ENCODE measurements at places on chromosomes 2 and 18.
A peak's percentile ranks its signal among the peaks of the same experiment; 100 is the strongest.

- no peak for DNase-seq
Observed at GRCh38 chr2:36433311-36434217, 78.0 kb downstream of the CRIM1 start.

DNA sequence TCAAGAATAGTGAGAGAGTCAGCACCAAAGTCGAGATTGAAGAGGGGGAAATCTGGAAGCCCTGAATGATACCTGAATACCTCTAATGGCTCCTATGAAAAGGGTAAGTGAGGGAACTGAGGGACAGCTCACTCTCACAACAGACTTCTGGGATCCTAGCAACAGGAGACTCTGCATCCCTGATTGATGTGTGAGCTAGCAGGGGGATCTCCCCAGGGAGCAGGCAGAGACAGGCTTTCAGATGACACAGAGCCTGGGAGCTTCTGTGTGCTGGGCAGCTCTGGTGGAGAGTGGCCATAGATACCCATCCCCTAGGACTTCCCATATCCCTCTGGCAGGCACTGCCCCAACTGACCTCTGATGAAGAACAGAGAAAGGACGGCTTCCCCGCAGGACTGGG is 206.2 kb downstream of the EXOC6B start:
- DNase-seq = no peak

DNA sequence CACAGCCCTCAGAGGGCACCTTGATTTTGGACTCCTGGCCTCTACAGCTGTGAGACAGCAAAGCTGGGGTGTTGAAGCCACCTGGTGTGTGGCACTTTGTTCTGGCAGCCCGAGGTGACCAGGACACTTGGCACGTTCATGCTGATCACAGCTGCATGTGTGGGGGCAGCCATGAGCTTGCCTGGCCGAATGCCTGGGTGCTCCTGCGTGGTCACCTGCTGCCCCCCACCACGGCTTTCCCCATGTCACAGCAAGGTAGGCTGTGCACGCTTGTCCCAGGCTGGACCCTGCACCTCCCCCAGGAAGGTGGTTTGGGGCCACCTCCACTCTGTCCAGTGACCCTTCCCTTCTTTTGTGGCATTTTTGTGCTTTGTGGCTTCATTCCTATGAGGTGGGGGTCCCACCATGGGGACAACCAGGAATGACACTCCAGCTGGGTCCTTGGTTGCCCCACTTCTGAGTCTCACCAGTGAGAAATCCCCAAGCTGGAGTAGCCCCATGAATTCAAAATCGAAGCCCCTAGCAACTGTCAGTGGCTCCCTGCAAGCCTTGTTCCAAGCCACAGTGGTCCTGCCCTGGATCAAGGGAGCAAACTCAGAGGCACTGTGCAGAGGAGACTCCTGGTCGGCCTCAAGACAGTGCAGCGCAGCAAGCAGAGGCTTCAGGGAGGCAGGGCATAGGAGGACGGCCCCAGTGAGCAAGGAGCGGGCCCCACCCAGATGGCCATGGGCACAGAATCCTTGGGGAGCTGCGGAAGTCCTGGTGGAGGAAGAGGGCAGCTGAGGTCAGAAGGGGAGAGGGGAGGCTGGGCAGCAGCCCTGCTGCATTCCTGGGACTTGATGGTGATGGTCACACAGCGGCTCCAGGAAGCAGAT is 121.4 kb upstream of the HS6ST1 start:
- DNase-seq = no peak

- no peak for DNase-seq
Observed at GRCh38 chr2:163198972-163199371, 360.4 kb upstream of the KCNH7 start.

- peak; percentile 31 for DNase-seq
Observed at GRCh38 chr2:201795607-201796477, 10.5 kb upstream of the CDK15 start.

DNA sequence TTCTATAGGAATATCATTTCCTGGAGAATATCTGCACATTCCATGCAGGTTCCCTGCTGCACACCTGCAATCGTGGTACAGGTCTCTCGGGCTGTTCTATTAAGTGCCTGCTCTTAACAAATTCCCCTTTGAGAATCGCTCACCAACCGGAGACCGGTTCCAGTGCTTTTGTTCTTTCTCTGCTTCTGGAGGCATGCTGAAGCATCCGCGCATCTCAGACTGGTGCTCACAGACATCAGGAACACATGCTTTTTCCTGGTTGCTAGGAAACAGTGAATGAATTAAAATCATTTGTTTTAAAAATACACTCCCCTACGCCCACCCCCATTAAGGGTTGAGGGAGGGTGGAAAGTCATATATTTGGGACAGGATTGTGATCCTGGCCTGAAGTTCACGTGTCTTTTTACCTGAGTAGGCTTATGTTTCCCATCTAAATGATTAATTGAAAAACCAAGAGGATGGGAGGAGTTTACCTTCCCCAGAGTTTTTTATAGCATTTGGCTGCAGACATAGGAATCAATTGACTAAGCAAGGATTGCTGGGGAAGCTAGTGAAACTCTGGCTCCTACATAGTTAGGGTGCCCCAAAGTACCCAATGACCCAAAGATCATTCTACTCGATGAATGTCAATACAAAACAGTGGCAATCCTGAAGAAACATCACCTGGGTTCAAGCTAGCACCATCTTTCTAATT is at the start of gene C2orf80:
C2orf80 (minus strand) TSS at position 221 of the 694 bp plus-strand sequence. CDS start 3,044 bp downstream, outside the sequence.
- DNase-seq = no peak

GRCh38 chr2:66426244-66427111 is 8.4 kb upstream of the MEIS1 start:
- DNase-seq = no peak

- no peak for DNase-seq
Observed at GRCh38 chr2:162256591-162256991, 13.3 kb upstream of the FAP start.

DNA sequence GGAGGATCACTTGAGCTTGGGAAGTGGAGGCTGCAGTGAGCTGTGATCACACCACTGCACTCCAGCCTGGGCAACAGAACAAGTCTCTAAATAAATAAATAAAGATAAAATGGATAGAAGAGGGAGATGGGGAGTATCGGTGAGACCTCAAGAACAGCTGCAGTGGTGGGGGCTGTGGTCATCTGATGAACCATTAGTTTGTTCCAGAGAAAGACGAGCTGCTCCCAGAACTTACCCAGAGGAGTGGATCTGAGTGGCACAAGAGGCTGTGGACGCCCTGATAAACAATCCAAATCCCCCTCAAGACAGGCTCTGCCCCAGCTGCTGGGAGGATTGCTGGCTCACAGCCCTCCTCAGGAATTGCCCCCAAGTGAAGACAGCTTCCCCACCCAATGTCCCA is 26.7 kb downstream of the TMEM127 start:
- no peak for DNase-seq

GRCh38 chr18:68991286-68991685 is 193.4 kb downstream of the CCDC102B start:
- DNase-seq = no peak

DNA sequence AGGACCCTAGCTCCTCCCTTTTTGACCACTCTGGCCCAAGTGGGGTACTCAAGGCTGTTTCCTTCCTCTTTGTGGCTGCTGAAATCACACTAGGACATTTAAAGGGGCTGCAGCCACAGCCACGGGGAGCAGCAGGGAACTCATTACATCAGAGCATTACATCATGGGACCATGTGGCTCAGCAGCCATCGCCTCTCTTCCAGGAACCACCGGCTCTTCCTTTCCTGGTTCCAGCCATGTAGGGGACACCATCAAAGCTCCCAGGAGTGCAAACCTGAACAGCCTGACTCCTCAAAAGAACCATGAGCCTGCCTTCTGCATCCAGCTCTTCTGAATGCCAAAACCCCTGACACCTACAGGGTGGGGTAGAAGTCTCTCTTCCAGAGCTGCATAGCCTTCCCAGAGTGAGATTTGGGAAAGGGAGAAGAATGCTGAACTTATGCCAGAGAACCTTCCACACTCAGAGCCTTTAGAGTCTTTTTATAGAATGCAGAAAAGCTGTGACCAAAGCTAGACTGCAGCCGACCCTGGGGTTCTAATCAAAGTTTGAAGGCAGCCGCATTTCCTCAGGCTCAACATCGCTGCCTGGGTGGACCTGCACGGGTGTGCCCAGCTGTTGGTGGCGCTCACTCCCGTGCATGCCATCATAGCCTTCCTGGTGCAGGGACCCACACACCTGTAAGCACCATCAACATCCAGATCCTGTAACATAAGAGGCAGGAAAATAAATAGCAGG is 121.7 kb downstream of the KLHL29 start:
- DNase-seq = no peak

DNA sequence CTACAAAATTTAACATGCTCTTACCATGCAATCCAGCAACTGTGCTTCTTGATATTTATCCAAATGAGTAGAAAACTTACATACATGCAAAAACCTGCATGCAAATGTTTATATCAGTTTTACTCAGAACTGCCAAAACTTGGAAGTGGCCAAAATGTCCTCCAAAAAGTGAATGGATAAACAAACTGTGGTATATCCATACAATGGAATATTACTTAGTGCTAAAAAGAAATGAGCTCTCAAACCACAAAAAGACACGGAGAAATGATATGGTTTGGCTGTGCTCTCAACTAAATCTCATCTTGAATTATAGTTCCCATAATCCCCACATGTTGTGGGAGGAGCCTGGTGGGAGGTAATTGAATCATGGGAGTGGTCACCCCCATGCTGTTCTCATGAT is 267.2 kb downstream of the ZEB2 start:
- DNase-seq = no peak

- DNase-seq = no peak
Observed at GRCh38 chr2:39725401-39725800, 53.7 kb downstream of the THUMPD2 start.

GRCh38 chr18:78779996-78780718 is 199.5 kb upstream of the SALL3 start:
- DNase-seq = no peak

GRCh38 chr18:23059541-23060465 is 75.5 kb upstream of the CABLES1 start:
- DNase-seq = no peak

DNA sequence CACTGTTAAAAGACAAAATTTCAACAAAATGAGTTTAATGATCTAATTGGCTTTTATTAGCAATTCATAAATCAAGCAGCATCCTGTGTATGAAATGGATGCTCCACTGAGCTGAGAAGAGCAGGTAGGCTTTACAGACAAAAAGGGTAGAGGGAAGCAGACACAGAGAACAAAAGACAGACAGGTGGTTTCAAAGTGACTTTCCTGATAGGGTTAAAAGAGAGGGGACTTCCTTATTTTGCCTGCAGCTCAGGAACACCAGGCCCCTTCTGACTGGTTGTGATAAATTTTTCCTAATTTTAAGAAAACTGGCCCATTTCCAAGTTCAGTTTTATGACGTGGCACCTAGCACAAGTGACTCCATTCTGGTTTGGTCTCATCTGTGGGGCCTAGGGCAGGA is 11.9 kb downstream of the TEX51 start:
- no peak for DNase-seq

DNA sequence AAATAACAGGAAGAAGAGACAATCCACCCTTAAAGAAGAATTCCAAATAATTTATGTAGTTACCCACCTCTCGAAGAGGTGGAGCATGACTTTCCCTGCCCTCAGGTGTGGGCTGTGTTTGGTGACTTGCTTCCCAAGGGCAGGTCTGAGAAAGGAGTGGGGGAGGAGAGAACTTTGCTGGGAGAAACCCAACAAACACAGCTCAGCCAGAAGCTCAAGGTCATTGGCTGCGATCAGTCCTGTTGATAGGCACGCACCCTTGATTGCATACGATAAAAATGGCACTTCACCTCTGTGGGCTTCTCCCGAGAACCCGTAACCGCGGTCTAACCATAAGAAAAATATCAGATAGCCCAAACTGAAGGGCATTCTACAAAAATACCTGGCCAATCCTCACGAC is 157.5 kb upstream of the ID2 start:
- DNase-seq = no peak

GRCh38 chr2:100548771-100549170 is 14.0 kb upstream of the PDCL3 start:
- no peak for DNase-seq

DNA sequence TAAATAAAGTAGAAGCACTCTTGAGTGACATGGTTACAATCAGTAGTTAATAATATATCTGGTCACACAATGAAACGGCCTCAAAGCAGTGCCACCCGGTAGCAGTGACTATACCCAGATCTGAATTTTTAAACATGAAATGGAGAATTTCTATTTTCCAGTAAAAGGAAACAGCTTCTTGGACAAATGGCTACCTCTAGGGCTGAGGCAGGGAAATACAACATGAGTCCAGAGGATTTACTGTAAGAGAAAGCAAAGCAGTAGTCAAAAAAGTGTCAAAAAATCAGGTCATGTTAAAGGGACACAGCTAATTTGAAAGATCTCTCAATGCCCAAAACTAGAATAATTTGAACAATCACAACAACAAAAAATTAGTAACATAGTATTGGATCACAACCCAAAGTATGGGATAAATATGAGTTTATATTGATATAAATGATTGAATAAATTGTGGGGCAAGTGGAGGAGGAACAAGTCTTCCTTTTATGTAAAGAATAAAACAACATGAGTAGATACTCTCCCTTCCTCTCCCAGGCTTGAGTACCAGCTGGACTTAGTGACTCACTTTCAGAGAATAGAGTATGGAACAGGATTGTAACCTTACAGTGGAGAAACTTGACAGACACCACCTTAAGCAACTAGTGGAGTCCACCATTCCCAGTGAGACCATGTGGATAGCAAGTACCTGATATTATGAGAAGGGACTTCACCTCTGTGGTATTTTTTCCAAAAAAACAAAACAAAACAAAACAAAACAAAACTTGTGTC is 180.8 kb downstream of the MBD2 start:
- DNase-seq = no peak

GRCh38 chr2:209956271-209956670 is 46.2 kb upstream of the RPE start:
- no peak for DNase-seq

DNA sequence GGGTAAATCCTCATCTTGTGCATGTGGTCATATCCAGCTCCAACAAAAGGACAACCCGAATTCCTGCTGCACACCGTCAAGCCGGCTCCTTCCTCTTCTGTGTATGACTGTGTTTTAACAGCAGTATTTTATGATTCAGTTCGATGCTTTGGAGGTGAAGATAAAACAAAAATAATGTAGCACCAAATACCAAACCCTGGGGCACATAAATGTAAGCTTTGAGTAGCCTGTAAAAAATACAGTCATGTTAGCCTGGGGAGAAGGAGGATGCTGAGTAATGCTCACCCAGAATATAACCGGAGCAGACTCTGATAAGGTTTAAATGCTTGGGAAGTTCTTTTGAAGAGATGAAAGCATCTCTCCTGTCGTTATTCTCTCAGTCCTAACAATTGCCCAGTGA is 225.0 kb downstream of the SUCLG1 start:
- no peak for DNase-seq

GRCh38 chr18:49135877-49136276 is 185.1 kb upstream of the SMAD7 start:
- peak; percentile 7 for DNase-seq

DNA sequence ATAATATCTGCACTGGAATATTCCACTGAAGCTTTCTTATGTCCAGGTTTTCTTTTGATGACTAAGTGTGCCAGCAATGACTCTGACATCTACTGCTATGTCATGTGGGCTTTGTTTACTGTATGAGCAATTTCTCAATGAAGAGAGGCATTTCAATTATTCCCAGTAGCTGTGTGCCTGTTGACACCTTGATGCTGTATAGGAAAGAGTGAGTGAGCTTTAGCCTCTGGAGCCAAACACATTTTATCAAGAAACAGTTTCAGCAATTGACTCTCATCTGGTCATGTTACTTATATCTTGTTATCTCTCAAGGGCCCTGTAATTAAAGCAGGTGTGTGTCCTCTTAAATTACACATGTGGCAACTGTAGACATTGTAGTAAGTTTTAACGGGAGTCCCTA is 493.2 kb upstream of the FANCL start:
- no peak for DNase-seq

- no peak for DNase-seq
Observed at GRCh38 chr2:19823507-19823906, 78.3 kb downstream of the TTC32 start.

- DNase-seq = no peak
Observed at GRCh38 chr18:79503406-79503805, 107.7 kb downstream of the NFATC1 start.

Data from GM12865 (cell line).